ENCODE measurements at places on chromosomes 1 and 21.

DNA sequence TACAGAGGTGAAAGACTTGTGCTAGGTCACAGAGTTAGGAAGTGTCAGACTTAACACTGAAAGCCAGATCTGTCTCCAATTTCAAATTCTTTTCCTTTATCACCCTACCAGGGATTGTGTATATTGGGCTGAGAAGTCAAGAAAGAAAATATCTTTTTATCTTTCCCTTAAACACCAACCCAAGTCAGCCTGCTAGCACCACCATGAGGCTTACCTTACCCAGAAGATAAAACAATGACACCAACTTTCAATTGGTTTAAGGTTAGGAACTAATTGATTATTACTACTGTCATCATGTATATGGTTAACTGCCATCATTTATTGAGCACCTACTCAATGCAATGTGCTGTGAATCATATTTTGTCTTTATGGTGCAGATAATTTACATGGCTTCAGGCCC, 178.9 kb upstream of the FOXD3 start:
- no peak for DNase-seq

GRCh38 chr1:17957588-17958267, 149.9 kb upstream of the IGSF21 start:
- DNase-seq: no peak

- DNase-seq: no peak
Observed at GRCh38 chr21:34205811-34206571, 132.6 kb downstream of the MRPS6 start.

- no peak for DNase-seq
Observed at GRCh38 chr1:162633081-162633762, 958 bp downstream of the DDR2 start.

- no peak for DNase-seq
Observed at GRCh38 chr1:216032284-216032683, 391.0 kb downstream of the USH2A start.

GRCh38 chr1:78072216-78072615, 26.4 kb downstream of the GIPC2 start:
- DNase-seq: no peak

DNA sequence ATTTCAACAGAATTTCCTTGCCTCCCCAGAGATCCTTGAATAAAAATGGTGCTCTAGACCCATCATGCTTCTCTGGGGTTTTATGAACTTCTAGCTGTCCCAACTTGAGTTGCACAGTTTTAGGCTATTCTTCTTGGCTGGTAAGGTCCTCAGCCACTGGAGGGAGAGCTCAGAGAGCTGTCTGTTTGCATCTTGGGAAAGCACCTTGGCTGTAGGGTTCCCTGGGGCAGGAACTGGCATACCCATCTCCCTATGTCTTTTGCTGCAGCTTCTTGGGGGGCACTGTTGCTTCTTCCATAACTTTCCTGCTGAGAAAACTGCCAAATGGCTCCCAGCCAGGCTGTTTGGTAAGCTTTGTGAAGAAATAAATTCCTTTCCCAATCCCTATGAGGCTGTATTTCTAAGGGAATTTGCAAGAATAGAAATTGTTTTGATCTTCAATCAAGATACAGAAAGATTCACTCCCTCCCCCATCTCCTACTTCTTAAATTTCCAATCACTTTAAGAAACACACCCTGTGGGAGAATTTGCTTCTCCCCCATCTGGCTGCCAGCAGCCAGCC, 8.2 kb upstream of the FMOD start:
- no peak for DNase-seq

GRCh38 chr1:87739704-87740103, 411.0 kb downstream of the LMO4 start:
- DNase-seq: no peak

DNA sequence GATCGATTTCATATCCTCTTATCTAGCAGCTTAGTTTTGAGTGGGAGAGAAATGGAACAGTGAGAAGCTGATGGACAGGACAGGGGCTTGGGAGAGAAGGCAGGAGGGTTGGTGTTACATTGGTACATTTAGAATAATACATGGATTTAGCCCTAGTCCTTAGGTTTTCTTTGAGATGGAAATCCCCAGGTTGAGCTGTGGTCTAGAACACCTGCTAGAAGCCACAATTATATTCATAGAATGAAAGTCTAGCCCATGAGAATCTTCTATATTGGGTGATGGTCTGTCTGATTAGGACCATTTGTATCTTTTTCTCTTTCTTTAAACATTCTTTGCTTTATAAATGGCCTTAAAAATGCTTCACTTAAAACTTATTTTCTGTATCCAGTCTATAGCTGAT, 19.9 kb downstream of the CRNN start:
- no peak for DNase-seq

- no peak for DNase-seq
Observed at GRCh38 chr1:64073705-64074104, 129.7 kb upstream of the UBE2U start.

GRCh38 chr1:169106921-169107602, 572 bp downstream of the ATP1B1 start:
- no peak for DNase-seq

Measured in stimulated activated CD4-positive, alpha-beta T cell treated with anti-CD3 and anti-CD28 coated beads, Interleukin-4, amount 100 ng/mL, for 4 hours (primary cell).